ENCODE measurements at places on chromosomes 12 and 14. TPM values are rescaled to one million over a fixed set of nuclear protein-coding genes. Genes with fewer than 3 reads are reported as not detected.

The TEX52 gene
- not detected for polyA plus RNA-seq

The TAS2R13 gene
- 0.14 TPM for polyA plus RNA-seq

The COX8C gene
- polyA plus RNA-seq: not detected

The LRRC10 gene
- not detected for polyA plus RNA-seq

The OTX2 gene
- not detected for polyA plus RNA-seq

The GPRC5D gene
- 0.32 TPM for polyA plus RNA-seq

The KRT6C gene
- polyA plus RNA-seq: 203 TPM

The MYF5 gene
- polyA plus RNA-seq: not detected

The SDSL gene
- 1.4 TPM for polyA plus RNA-seq

The FOXM1 gene
- 26.9 TPM for polyA plus RNA-seq

The SPIC gene
- not detected for polyA plus RNA-seq

The SMCO2 gene
- polyA plus RNA-seq: 0.70 TPM

The P2RX2 gene
- not detected for polyA plus RNA-seq

The AKT1 gene
- 102 TPM for polyA plus RNA-seq

The GDF3 gene
- polyA plus RNA-seq: not detected

The LTBP2 gene
- polyA plus RNA-seq: 40.7 TPM

The CIROP gene
- polyA plus RNA-seq: not detected

The DAO gene
- polyA plus RNA-seq: not detected

The GALNT8 gene
- not detected for polyA plus RNA-seq

The PDZRN4 gene
- polyA plus RNA-seq: not detected

The SYCP3 gene
- polyA plus RNA-seq: 0.13 TPM

The ACSS3 gene
- polyA plus RNA-seq: 0.17 TPM

The TGFB3 gene
- 1.1 TPM for polyA plus RNA-seq

The DTX3 gene
- polyA plus RNA-seq: 5.4 TPM

The CLEC6A gene
- polyA plus RNA-seq: not detected

The HOTAIR gene
- polyA plus RNA-seq: 2.5 TPM

The RFX4 gene
- polyA plus RNA-seq: not detected

The RDH16 gene
- 0.10 TPM for polyA plus RNA-seq

The SDR9C7 gene
- polyA plus RNA-seq: 2.4 TPM

The CDCA4 gene
- polyA plus RNA-seq: 29.8 TPM

The ZNF140 gene
- 15.9 TPM for polyA plus RNA-seq

The HSPA2 gene
- 7.0 TPM for polyA plus RNA-seq

The LHX5 gene
- 0.10 TPM for polyA plus RNA-seq

The TRHDE gene
- 0.12 TPM for polyA plus RNA-seq

The PLD4 gene
- polyA plus RNA-seq: not detected

The RIPK3 gene
- polyA plus RNA-seq: 7.3 TPM

The SHMT2 gene
- 128 TPM for polyA plus RNA-seq

The INSM2 gene
- polyA plus RNA-seq: not detected

The HOXC13 gene
- 5.6 TPM for polyA plus RNA-seq

The FBLN5 gene
- polyA plus RNA-seq: 0.27 TPM

The IL26 gene
- polyA plus RNA-seq: not detected

The SDR39U1 gene
- 25.3 TPM for polyA plus RNA-seq

The ANO2 gene
- polyA plus RNA-seq: 0.14 TPM

The SRP54 gene
- polyA plus RNA-seq: 41.6 TPM

The SPTB gene
- 0.09 TPM for polyA plus RNA-seq

The GYS2 gene
- polyA plus RNA-seq: not detected

The POTEM gene
- polyA plus RNA-seq: not detected

The KLHL33 gene
- not detected for polyA plus RNA-seq

The ADAM20 gene
- 0.08 TPM for polyA plus RNA-seq
